ENCODE measurements at places on chromosomes 13 and 19.

DNA sequence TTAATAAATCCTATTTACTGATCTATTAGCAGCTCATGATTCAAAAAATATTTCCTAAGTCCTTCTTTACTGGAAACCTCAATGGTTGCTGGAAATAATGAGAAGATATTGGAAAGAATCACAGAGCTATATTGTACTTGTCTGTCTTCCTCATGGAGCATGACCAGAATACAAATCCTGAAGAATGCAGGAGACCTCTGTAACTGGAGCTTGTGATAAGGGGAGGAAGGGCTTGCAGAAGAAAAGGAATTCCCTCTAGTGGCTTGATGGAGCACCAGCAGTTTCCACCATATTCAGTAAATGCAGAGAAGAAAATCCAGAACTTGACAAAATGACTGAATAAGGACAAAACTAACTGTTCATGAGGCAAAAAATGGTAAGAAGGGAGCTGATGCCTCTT, 1333.1 kb downstream of the EFNB2 start:
- peak; percentile 12 for DNase-seq

DNA sequence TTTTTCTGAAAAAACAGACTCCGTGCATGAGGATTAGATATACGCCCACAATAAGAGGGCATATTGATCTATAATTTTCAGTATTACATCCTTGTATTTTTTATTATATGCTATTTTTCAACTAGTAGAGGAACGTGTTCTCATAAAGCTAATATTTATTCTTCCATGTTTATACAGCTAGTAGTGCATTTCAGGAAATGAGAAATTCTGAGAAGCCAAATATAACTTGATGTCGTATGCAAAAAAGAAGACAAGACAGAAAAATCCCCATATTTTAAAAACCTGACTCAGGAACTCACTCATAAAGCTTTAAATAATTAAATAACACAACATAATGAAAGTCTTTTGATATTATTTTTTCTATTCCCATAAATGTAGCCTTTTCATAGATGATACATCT, 308.6 kb downstream of the ENOX1 start:
- DNase-seq, result no peak

- no peak for DNase-seq
Observed at GRCh38 chr13:27472941-27473340, 22.6 kb upstream of the MTIF3 start.

GRCh38 chr19:10892256-10892655, 20.9 kb downstream of the CARM1 start:
- no peak for DNase-seq

GRCh38 chr13:101116826-101117225, 299.5 kb downstream of the NALCN start:
- DNase-seq, result no peak

DNA sequence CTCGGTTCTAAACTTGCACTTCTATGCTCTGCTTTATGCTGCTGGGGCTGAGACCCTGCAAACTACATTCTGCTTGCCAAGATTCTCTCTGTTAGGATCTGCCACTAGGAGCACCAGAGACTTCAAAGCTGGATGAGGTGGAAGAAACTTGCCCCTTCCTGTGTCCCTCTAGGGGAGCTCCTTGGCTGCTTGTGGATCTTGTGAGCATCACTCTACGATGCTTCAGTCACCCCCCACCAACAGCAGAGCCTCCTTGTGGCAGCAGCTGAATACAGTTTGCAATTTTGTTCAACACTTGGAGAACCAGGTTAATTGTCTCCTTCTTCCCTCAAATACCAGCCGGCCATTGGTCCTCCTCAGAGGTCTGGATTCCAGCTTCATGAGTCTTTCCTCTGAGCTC, 310.6 kb downstream of the FGF14 start:
- DNase-seq, result no peak

- no peak for DNase-seq
Observed at GRCh38 chr13:47306991-47307390, 410.1 kb upstream of the HTR2A start.

GRCh38 chr13:94123557-94123956, 355.9 kb downstream of the DCT start:
- no peak for DNase-seq

DNA sequence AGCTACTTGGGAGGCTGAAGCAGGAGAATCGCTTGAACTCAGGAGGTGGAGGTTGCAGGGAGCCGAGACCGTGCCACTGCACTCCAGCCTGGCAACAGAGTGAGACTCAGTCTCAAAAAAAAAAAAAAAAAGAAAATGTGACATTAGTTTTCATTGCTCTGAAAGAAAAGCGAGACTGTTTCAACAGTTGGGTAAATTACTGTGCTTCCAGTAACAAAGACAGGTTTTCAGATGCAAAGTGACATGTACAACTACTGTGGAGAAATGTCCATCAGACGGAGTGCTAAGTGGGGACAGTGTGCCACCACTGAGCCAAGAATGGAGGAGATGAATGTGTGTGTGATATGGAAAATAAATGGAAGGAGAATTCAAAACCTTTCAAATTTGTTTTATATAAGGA, 24.2 kb upstream of the SLC15A1 start:
- no peak for DNase-seq

DNA sequence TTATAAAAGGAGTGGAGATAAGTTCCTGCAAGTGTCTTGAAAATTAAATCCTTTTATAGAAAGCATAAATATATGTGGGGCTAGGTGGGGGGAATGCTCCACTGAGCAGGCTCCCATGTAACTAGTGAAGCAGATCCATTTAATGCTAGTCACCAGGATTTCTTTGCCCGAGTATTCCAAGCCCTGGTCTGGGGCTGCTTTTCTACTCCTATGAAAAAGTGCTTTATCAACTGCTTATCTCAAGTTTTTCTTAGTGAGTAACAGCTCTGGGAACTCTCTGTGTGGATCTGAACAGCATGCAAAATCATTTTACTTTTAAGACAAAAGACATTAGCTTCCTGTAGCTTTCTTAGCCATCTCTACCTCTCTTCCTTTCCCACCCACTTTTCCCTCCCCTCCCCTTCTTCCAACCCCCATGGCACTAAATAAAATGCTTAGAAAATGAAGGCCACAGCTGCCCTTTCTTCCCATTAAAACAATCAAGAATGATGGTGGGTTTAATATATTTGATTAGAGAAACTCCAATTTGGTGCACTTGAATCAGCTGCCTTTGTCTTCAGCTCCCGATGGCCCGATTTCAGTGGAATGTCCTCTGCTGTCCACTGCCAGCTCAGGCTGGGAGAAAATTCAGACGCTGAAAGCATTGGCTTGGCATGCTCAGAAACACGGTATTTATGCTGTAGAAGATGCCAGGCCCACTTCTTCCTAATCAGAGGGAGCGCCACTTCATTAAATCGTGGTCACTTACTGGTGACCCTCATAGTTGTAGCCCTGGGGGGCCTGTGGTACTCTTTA, 475.1 kb downstream of the FOXO1 start:
- no peak for DNase-seq

- no peak for DNase-seq
Observed at GRCh38 chr19:50275577-50276368, 53.4 kb downstream of the KCNC3 start.

- DNase-seq, result no peak
Observed at GRCh38 chr13:30829833-30830637, 76.0 kb upstream of the MEDAG start.

DNA sequence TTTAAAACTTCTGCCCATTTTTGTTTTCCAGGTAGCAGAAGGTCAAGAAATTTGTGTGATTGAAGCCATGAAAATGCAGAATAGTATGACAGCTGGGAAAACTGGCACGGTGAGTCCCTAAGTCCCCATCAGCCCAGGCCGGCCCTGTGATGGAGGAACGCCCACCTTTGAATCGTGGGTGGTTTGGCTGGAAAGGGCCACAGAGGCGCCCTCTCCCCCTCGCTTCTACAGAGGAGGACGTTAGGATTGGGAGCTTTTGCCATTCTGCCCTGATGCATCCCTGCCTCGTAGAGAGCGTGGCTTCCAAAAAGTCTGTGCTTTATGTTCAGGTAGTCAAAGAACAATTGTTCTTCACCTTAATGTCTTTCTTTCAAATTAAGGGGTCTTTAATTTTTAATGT, 60.9 kb downstream of the GGACT start:
- no peak for DNase-seq

DNA sequence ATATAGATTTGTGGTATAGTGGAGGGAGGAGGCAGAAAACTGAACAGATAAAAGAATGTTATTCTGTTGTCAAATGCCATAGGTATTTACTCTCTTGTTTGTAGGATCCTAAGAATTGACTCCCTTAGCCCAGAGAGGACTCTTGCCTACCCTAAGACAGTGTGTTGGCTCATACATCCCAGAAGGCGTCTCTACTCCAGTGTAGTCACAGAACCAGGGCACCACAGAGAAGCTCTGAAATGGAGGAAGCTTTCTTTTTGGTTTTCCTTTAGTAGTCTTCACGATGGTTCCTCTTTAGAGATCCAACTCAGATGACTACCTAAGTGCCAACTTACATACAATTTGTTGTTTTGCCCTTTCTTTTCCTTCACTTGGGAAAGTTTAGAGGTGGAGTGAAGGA, 14.0 kb downstream of the GPR183 start:
- no peak for DNase-seq

GRCh38 chr19:43624933-43625332, 5.5 kb upstream of the ZNF428 start:
- DNase-seq, result no peak

DNA sequence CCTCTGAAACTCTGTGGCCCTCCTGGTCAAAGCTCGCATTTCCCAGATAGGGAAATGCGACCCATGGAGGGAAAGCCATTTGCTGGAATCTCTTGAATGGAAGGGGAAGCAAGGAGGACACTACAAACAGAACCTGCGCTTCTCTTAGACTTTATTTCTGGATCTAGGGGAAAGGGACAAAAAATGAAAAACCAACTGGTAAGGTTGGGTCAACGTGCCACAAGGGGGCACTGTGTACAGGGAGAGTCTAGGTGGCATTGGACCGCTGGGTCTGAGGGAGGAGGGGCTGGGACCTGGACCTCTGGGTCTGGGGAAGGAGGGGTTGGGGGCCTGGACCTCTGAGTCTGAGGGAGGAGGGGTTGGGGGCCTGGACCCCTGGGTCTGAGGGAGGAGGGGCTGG, 5.0 kb downstream of the KLK4 start:
- DNase-seq, result no peak

GRCh38 chr13:78341032-78341431, 262.3 kb downstream of the POU4F1 start:
- DNase-seq, result no peak
